Mononuclear cell (primary cell): ENCODE measurements at places on chromosomes 3 and 15. TPM values are rescaled to one million over a fixed set of nuclear protein-coding genes. Genes with fewer than 3 reads are reported as not detected.

The KBTBD13 gene
- under 0.01 TPM for total RNA-seq

The SPTSSB gene
- 0.31 TPM for total RNA-seq

The CNTN3 gene
- total RNA-seq: not detected

The NT5DC2 gene
- total RNA-seq: 0.73 TPM

The ANKRD34C gene
- total RNA-seq: not detected

The GHRL gene
- 0.42 TPM for total RNA-seq

The GOLGA8J gene
- total RNA-seq: not detected

The TMEM266 gene
- not detected for total RNA-seq

The KIF15 gene
- 1.5 TPM for total RNA-seq

The ERICH6 gene
- total RNA-seq: 0.21 TPM

The LINS1 gene
- 116 TPM for total RNA-seq

The GRK7 gene
- 0.10 TPM for total RNA-seq

The RNF7 gene
- 68.8 TPM for total RNA-seq

The ARL6IP5 gene
- total RNA-seq: 72.2 TPM

The RARRES1 gene
- total RNA-seq: not detected

The GATM gene
- total RNA-seq: 2.3 TPM

The MED12L gene
- 4.0 TPM for total RNA-seq
